ENCODE measurements at places on chromosomes 5 and 9. TPM values are rescaled to one million over a fixed set of nuclear protein-coding genes. Genes with fewer than 3 reads are reported as not detected.

TRAF2 gene
- polyA plus RNA-seq, result 21.6 TPM

CAVIN4 gene
- not detected for polyA plus RNA-seq

DNA sequence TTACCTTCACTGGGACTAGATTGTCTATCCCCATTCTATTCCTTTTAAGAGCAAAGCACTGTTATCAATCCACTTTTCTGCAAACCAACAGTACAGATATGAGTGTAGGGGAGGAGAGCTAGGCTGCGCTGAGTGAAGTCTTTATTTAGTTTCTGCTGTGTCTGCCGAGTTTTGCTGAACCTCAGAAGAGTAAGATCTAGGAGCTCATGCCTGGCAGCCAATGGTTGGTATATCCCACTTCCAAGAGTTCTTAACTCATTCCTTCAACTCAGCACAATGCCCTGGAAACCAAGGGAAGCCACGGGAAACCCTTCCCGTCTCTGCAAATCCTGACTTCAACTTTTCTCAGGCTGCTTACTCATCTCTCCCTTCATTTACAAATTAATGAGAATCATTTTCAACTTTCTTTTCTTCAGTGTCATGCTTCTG lies 58.0 kb upstream of the JAK2 start:
- DNase-seq, result no peak

DNA sequence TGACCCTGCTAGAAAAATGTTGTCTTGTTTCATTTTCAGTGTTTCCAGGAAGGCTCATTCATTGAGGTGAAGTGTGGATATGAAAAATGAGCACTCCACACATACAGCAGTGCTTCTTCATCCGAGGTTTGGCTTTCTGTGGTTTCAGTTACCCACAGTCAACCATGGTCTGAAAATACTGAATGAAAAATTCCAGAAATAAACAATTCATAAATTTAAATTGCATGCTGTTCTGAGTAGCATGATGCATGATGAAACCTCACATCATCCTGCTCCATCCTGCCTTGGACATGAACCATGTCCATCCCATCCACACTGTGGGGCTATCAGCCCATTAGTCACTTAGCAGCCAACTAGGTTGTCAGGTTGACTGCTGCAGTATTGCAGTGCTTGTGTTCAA lies 10.4 kb upstream of the SLC45A2 start:
- DNase-seq, result no peak

DNA sequence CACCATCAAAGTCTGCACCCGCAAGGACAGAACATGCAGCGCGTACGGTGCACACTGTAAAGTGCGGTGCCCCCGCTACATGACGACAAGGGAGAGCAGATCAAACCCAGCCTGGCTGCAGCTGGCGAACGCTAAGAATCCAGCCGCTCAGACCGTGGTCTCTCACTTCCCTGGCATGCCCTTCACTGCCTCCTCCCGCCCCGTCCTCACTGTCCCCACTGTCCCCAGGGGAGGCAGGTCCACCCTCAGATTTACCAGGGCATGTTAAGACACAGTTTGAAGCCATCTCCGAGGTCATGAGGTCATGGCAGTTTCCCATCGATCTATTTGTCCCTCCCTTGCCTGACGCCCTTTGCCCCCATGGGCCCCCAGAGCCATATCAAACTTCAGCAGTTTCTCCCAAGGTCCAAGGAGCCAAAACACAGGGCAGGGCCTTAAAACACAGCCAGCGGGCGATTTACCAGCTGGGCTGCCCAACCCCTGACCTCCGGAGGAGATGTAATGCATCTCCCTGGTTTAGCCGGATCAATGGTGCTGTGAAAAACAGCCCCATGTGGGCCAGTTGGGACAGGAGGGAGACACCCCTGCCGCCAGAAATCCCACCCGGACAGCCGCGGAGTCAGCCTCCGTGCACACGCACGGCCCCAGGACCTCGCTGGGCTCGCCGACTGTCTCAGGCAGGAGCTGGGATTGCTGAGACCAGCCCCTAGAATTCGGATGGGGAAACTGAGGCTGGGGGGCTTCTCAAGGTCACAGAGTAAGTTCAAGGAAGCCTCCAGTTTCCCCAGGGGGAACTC lies 52.3 kb upstream of the FUBP3 start:
- no peak for DNase-seq

DNA sequence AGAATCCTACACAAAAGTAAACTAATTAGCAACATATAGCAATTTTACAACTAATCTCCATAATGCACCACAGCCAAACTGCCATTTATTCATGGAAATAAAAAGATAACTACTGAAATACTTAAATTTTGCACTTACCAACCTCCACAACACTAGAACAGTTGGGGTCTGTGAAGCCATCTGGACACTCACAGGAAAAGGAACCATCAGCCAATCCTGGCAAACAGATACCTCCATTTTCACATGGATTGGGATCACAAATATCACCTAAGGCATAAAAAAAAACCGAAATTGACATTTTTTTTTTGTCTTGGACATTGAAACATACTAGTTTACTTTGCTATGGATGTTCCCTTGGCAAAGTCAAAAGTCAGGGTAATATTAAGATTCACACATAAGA lies 130.7 kb downstream of the EDIL3 start:
- no peak for DNase-seq

FOXD4 gene
- polyA plus RNA-seq, result not detected

Measured in naive B cell (primary cell).